ENCODE measurements at places on chromosomes 12 and 14.
A peak's percentile ranks its signal among the peaks of the same experiment; 100 is the strongest.

- no peak for DNase-seq
Measured at GRCh38 chr12:4227046-4227445, 46.5 kb upstream of the CCND2 start.

DNA sequence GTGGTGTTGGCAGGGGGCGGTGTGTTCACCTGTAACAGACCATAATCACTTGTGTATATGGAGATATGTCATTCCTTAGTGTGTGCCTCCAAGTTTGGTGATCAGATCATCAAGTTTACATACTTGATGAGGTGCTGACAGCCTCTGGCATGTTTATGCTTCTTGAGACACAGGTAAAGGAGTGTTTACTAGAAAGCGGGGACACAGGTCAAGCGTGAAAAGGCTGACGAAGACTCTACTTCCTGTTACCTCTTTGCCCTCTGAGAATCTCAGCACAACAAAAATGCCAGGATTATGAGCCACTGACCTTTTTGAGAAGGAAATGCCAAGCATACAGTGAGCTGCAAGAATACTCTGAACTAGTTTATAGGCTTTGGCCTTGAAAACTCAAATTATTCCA is 29.6 kb downstream of the PRDM4 start:
- no peak for DNase-seq

- DNase-seq: no peak
Measured at GRCh38 chr12:19075711-19076340, 53.7 kb upstream of the PLEKHA5 start.

DNA sequence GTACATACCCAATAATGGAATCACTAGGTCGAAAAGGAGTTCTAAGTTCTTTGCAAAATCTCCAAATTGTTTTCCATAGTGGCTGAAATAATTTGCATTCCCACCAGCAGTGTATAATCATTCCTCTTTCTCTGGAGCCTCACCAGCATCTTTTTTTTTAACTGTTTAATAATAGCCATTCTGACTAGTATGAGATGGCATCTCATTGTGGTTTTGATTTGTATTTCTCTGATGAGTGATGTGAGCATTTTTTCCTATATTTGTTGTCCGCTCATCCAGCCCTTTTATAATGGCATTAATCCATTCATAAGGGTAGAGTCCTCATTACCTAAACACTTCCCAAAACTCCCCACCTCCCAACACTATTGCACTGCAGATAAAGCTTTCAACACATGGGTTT is 278.3 kb downstream of the SEC23A start:
- DNase-seq: no peak

- no peak for DNase-seq
Measured at GRCh38 chr12:93226361-93226760, 151.4 kb upstream of the NUDT4 start.

- DNase-seq: peak; percentile 34
Measured at GRCh38 chr14:52314595-52315354, 663 bp downstream of the PTGER2 start.
